Frontal cortex (tissue), 4 donors: ENCODE measurements at places on chromosomes 6 and 20. TPM values are rescaled to one million over a fixed set of nuclear protein-coding genes. Genes with fewer than 3 reads are reported as not detected.

Gene SLC26A8
- 5.7 TPM for total RNA-seq

DNA sequence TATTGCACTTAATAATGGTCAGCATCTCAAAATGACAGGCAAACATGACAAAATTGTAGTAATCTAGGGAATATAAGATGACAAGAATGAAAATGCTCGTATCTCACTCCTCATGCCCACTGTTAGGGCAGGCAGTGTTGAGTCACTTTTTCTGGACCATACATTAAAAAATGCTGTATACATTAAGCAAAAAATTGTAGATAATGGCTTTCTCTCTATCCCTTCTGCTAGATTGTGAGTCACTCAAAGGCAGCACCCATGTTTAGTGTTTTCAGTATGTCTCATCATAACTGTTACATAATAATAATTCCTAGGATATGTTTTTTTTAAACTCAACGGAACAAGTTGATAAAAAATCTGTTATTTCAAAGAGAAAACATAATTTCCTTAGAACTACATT, 199.3 kb downstream of the TENT5A start:
- no peak for DNase-seq

Gene CEP250
- 21.6 TPM for total RNA-seq

GRCh38 chr6:77383026-77383425, 80.3 kb downstream of the HTR1B start:
- DNase-seq, result no peak

- no peak for DNase-seq
These were observed 5.6 kb upstream of the RBCK1 start for GRCh38 chr20:402496-402885.

Gene ADAT2
- 4.5 TPM for total RNA-seq

- no peak for DNase-seq
These were observed 643.8 kb downstream of the DHX35 start for GRCh38 chr20:39605908-39606307.

Gene SIGLEC1
- total RNA-seq, result under 0.01 TPM

- peak; percentile 29 for DNase-seq
These were observed 20.3 kb upstream of the HLA-DRB1 start for GRCh38 chr6:32609731-32610640.

DNA sequence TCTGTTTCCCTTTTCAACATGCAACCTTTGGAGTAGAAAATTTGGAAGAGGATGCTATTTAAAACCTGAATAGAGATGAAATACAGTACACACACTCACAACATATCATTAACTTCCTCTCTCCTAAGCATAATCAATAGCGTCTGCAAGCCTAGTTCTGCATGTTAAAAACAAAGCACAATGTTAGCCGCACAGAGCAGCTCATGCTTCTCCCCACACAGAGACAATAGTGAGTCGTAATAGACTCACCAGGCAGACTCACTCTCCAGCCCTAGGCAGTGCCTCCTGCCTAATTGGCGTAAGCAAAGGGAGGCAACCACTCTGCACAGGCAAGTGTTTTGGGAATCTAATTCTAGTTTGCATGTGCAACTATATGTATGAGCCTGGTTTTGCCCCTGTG, 45.8 kb upstream of the ARID1B start:
- DNase-seq, result no peak

DNA sequence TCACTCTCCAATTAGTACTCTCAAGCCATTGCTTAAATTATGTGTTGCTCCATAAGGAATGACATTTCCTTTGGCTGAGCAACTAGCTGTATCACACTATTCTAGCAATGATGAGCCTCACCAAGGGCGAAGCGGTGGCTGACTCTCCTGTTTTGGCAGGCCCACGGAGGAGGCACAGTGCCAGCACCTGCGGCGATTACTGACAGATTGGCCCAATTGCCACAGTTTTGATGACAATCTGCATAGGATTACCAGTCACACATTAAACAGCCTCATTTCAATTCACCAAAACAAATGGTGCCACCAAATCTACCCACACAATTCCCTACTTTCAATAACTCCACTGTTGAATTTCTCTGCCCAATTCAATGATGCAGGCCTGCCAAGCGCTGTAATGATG, 286.9 kb downstream of the PTPRK start:
- no peak for DNase-seq

Gene SLC22A2
- 0.82 TPM for total RNA-seq

DNA sequence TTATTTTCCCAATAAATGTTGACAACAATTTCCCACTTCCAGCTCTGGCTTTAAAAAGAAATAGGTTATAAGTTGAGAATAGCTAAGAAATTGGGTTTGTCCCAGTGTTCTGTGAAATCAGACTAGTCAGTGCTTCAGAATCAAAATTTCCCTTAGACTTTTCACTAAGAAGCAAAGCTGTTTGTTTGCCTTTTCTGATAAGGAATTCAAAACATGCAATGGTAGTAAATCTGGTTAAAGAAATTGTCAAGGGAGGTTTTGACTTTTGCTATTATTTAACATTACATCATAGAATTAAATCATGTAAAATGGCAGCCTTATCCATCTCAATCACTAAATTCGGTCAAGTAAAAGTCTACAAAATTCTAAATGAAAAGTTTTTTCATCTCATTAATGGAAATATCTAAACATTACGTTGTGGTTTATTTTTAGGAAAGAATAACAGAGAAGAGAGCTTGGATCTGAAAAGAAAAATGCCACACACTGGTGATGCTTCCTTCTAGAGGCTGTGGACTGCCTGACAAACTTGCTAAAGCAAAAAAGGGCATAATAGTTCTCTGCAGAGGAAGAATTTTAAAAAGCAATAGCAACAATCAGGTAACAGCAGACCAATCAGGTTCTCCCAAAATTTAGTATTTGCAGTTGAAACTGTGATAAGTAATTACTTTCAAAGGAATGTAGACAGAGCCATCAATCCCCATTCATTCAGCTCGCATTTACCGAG, 36.4 kb downstream of the PLAGL1 start:
- DNase-seq, result no peak

Gene GJE1
- not detected for total RNA-seq

- no peak for DNase-seq
These were observed 233.2 kb upstream of the SOX4 start for GRCh38 chr6:21360336-21360735.

GRCh38 chr6:40962241-40962640, 76.8 kb downstream of the UNC5CL start:
- no peak for DNase-seq

DNA sequence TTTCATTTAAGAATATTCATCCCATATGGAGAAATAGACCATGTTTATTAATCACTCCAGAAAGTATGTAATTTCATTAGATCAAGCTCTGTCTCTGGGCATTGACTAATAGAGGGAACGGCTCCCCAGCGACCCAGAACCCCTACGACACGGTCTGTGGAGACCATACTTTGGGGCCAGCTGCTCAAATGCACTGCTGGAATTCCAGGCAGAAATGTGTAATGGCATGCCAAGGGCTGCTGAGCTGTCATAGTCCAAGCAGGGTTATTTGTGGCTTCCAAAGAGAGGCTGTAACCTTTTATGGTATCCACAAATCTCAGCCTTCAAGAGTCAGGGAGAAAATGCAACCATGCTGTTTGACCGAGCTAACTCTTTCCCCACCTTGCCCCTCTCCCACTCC, 755.8 kb downstream of the DHX35 start:
- no peak for DNase-seq
